NCI-H1436 treated with DMSO at 0.1 percent for 48 hours (cell line): ENCODE measurements at places on chromosomes 1 and 21.

DNA sequence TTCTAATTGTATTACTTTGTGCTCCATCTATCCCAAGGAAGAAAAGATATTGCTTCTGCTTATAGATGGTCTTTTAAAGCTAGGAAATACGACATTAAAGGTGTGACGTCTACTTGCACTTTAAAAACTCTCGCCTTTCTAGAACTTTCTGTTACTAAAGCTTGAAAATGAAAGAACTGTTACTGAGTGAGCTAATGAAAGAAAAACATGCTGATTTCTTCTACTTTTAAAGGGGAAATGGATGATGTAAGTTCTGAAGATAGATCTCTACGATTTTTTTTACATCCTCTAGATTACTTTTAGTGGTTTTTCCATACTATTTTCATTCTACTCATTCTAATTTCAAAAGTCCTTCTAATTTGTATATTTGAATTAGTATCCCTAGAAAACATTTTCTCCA is 387.5 kb downstream of the USP25 start:
- no peak for DNase-seq

GRCh38 chr1:14654554-14654953 is 56.1 kb downstream of the KAZN start:
- no peak for DNase-seq

- no peak for DNase-seq
Measured at GRCh38 chr1:23799570-23800399, 769 bp downstream of the GALE start.

- peak; percentile 45 for DNase-seq
Measured at GRCh38 chr1:204190212-204191211, 5.8 kb downstream of the KISS1 start.

DNA sequence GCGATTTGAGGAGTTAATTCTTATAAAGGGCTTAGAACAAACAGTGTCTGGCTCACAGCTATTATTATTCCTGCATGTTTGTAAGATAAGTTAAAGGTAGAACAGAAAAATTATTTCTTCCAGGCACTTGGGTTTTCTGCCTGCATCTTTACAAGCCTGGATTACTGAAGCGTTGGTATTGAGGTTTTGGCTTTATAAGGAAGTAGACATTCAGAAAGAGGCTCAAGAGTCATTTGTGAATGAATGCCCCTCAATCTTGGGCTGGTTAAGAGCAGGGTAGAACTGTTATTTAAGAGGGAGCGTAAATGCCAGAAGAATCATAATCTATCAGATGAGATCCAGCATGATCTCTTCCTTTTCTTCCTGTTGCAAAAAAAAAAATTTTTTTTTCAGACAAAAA is 77.3 kb upstream of the ARID1A start:
- DNase-seq = no peak
